ENCODE measurements at places on chromosomes 5 and 9.

- DNase-seq: no peak
Measured at GRCh38 chr9:121217609-121218292, 16.1 kb upstream of the RAB14 start.

- DNase-seq: peak; percentile 5
Measured at GRCh38 chr5:146340260-146341081, 1.8 kb downstream of the POU4F3 start.

DNA sequence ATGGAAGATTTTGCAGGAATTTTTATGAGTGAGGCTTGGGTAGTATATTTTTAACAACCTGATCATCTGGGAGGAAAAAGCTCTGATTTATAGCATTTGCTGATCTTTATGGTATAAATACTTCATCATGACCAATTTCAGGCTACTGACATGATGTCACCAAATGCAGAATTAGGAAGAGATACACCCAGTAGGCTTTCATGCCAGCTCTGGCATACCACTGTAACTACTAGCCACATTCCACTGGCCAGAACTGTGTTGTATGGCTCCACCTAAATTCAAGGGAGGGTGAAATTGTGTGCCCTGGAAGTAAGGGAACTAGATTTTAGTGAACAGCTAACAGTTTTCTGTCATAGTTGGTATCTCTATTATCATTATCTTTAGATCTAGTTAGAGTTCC is 17.6 kb downstream of the AP3S1 start:
- no peak for DNase-seq

GRCh38 chr5:90434116-90434714 is 24.7 kb upstream of the CETN3 start:
- no peak for DNase-seq

GRCh38 chr5:65779643-65780042 is 57.6 kb downstream of the NLN start:
- no peak for DNase-seq

DNA sequence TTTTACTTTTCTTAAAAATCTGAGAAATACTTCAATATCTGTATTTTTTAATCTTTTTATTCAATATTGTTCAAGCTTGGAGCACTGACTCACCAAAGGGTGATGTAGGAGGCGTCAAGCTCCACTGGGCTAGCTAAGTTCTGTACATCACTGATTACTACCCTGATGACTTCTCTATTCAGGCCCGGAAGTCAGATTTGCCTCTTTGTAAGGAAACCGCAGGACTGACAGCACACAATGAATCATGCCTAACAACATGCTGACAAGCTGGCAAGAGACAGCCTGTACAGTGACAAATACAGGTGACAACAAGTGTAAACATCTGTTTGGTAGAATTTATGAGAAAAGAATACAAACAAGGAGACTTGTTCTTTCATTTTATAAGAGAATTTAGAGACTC is 627.9 kb upstream of the RORB start:
- DNase-seq: no peak

GRCh38 chr5:179319741-179320281 is 25.4 kb downstream of the ADAMTS2 start:
- no peak for DNase-seq

- DNase-seq: no peak
Measured at GRCh38 chr5:5420251-5420650, 2.2 kb upstream of the ICE1 start.

DNA sequence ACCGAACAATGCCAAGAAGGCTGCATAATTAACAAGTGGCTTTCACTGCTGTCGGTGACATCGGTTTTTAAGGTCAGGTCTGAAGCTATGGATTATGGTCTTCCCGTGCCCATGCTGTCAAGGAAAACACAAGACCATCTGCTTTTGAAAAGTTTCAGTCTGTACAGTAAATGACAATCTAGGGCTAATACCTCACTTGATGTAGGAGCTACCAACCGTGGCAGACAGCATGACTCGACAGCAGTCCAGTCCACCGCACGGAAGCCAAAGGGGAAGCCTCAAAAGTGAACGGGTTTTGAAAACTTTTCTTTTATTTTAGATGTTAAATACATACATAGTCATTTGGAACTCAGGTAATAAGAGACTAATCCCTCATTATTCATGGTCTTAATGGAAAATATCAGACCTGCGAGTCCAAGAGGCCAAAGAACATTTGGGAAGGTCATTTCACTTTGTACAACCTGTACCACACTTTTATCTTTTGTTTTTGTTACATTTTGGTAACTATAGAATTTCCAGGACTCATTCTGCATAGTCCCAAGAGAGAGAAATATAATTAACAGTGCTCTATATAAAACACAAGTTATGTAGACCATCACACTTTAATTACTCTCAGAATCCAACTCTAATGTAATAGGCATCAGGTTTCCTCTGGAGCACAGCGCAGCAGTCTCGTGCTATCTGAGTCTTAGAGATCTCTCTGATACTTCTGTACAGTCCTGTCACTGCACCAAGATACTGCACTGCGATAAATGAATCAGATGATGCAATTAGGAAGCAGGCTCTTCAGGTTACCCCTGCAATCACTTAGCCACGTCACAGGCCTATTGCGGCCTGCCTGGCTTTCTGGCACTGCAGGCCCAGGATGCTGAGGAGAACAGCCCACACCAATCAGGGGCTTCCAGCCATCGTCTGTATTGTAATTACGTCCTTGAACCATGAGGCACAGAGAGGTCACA is 184.9 kb downstream of the FANCC start:
- DNase-seq: no peak

DNA sequence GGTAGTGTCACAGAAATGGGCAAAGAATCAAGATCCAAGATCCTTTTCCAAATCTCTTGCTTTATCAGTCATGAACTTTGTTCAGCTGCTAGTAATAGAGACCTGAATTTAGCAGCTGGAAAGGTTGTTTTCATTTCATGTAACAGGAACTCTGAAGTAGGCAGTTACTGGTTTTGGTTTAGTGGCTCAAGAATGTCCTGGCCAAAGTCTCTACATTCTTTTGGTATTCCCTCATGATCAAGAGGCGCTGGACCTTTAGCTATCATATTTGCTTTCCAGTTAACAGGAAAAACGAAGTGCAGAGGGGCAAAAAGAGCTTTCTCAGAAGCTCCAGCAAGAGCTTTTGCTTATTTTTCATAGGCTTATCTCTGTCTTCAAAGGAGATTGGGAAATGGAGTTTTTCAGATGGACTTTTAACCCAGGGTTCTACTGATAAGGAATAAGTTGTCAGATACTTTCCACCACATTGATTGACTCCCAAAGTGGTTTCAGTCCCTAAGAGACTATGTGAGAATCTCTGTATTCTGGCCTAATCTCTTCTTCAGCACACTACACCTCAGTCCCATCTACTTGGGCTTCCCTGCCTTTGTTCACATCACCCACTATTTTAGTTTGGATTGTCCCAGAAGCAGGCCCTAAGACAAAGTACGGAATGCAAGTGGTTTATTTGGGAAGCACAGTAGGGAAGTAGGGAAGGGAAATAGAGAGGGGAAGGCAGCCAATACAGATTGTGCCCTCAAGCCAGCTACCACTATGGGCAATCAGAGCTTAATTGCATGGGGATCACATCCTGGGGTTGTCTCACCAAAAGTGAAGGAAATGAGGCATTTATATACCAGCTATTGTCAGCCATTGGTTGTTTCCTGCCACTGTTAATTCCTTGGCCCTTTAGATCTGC is 359.3 kb downstream of the LRRC70 start:
- no peak for DNase-seq

- peak; percentile 78 for DNase-seq
Measured at GRCh38 chr9:136944519-136945332, at the start of the genes C8G and FBXW5. Gene C8G (plus strand): TSS chr9:136945243. CDS start chr9:136945321, 78 bp downstream. Gene FBXW5 (minus strand): TSS chr9:136944738. CDS start chr9:136944083, 655 bp downstream.

GRCh38 chr5:72082048-72082447 is 25.2 kb upstream of the MAP1B start:
- DNase-seq: no peak

DNA sequence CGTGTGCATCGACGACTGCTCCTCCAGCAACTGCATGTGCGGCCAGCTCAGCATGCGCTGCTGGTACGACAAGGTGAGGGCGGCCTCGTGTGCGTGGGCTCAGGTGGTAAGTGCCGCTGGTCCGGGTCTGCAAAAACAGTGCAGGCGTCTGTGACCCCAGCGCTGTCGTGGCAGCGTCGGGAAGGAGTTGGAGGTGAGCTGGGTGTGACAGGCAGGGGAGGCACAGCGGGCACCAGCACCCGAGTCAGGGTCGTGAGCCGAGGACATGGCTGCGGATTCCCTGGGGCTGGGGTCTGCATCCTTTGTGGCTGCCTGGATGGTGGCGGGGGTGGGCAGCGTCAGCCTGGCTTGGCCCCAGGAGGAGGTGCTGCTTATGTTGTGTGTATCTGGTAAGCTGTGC is 63.1 kb upstream of the CACNA1B start:
- DNase-seq: no peak

DNA sequence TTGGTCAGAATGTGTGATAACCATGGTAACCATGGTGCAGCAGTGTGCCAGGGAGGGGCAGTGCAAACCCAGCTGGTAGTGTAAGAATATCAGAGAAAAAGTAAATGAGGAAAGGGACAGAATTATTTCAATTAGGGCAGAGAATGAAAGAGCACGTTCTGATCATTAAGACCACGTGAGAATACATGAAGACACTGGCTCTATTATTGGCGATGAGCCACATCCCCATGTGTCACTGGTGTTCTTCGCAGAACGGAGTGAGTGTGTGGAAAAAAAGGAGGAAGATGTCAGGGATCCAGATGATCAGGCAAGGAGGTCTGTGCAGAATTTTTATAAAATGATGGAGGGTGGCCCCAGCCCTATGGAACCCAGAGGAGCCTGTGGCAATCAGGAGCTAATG is 315.5 kb downstream of the SEMA5A start:
- DNase-seq: no peak

GRCh38 chr5:66596636-66597182 is 516 bp downstream of the MAST4 start:
- no peak for DNase-seq

DNA sequence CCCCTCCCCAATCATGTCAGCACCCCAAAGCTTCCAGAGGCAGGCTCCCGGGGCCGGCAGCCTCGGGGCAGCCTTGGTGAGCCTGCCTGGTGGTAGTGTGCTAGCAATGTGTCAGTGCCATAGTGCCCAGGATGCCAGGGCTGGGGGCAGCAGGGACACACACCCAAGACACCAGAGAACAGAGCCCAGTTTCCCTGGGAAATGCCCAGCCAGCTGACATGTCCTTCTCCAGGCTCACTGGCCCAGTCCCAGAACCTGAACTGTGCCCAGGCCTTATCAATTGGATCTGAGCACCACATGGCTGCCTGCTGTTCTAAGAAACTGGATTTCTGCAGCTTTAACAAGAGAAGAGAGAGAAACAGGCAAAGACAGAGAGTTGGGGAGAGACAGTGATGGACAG is 74.9 kb upstream of the LRRTM2 start:
- DNase-seq: no peak

- DNase-seq: no peak
Measured at GRCh38 chr5:180441564-180442051, 52.6 kb upstream of the CNOT6 start.

GRCh38 chr5:119680080-119680479 is 50.7 kb downstream of the FAM170A start:
- DNase-seq: no peak

GRCh38 chr9:81635521-81636254 is 53.7 kb downstream of the TLE1 start:
- no peak for DNase-seq

DNA sequence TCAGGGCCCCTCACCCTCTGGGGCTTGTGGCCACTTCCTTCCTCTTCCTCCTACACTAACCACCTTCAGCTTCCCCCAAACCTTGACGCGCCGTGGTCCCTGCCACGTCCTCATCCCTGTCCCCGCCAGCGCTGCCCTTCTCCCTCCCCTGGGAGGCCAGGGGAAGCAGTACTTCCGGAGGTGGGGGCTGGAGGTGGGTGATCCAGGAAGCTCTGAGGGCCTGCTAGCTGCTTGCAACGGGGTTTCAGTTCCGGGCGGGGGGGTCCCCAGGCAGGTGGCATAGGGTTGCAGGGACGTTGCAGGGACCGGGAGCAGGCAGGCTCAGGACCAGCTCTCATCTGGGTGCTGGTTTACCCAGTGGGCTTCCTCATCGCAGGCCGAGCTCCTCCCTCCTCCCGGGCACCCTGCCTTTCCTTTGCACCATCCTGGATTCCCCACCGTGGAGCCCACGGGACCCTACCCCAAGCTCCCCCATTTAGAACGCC is 70.0 kb downstream of the RXRA start:
- no peak for DNase-seq

- DNase-seq: no peak
Measured at GRCh38 chr9:121741228-121741918, 89.9 kb downstream of the DAB2IP start.

DNA sequence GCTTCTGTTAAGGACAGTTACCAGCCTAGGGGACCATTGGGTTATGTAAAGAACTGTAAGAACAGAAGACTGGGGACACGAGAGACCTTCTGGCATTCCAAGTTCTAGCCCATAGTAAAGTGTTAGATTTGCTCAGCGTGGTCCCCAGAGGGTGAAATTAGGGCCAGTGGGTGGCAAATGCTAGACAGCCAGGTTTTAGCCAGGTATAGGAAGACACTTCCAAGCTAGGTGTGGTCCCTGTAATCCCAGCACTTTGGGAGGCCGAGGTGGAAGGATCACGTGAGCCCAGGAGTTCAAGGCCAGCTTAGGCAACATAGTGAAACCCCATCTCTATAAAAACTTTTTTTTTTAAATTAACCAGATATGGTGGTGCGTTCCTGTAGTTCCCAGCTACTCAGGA is 34.3 kb downstream of the ATPSCKMT start:
- DNase-seq: no peak

DNA sequence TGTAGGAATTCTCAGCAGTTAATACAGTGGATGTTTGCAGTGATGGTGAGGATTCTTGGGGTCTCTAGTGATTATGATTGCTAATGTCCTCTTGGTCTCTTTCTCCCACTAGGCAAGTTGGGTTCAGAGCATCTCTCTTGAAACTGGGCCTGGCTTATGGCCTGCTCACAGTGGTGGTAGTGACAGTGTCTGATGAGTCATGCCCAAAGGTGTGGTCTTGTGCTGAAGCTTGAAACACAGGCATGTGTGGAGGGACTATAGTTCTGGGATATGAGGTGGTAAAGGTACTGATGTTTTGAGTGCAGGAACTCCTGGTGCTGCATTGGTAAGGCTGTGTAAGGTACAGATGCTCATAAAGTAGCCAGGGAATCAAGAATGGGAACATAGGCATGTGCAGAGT is 231.1 kb downstream of the FAM170A start:
- DNase-seq: no peak

GRCh38 chr5:152181461-152181860 is 223.6 kb downstream of the NMUR2 start:
- no peak for DNase-seq
